K562 (cell line): ENCODE measurements at places on chromosomes 1 and 21. TPM values are rescaled to one million over a fixed set of nuclear protein-coding genes. Genes with fewer than 3 reads are reported as not detected.
A peak's percentile ranks its signal among the peaks of the same experiment; 100 is the strongest.

FCRL1 gene
- not detected in 2 replicates for total RNA-seq

DNA sequence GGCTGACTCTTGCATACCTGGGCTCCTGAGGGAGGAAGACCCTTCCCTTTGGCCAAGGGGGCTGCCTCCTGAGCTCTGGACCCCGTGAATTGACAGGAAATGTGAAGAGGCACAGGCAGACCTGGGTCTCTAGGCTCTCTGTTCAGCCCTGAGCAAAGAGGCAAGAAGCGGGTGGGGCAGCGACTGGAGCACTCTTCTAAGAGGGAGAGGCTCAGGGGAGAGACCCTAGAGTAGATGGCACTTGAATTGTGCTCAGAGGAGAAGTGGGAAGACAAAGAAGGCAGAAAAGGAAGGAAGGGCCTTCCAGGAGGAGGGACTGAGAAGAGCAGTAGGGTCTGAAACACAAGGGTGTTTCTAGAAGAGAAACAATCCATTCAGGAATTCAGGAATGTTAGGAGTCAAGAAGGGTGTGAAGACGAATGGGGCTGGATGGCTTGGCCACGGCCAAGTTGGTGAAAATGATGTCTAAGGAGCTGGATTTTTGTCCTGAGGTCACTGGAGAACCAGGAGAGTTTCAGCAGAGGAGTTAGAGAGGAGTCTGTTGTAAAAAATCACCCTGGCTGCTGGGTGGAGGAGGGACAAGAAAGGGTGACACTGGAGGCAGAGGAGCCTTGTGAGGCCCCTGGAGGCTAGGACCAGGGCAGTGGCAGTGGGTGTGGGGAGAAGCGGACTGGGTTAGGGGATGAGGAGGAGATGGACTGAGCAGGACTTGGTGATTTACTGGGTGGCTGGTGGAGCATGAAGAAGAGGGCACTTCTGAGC is 5.3 kb downstream of the TIE1 start:
- no peak overlapping the region for H3K27ac ChIP-seq
- H3K4me1 ChIP-seq: peaks cover 19% of the 10 kb centered on the region
- no peak for DNase-seq
- H3K27me3 ChIP-seq: peaks cover 87% of the 10 kb centered on the region
- H3K4me3 ChIP-seq: no peak overlapping the region

DNA sequence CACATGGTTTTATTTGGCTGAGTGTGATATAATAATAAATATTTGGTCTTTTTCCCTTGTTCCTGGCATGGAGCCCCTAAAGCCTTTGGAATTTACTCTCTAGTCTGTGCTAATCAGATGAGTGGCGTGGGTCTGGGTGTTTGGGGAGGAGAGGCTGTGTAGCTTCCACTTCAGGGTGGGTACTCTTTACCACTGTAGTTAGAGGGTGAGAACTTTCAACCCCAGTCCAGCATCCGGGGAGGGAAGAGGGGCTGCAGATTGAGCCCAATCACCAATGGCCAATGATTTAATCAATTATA is 20.0 kb downstream of the USP25 start:
- H3K4me3 ChIP-seq: no peak overlapping the region
- DNase-seq: no peak
- H3K27ac ChIP-seq: peak overlapping the region; percentile 49
- no peaks in the 10 kb centered on the region for H3K36me3 ChIP-seq
- H3K27me3 ChIP-seq: no peaks in the 10 kb centered on the region

DNA sequence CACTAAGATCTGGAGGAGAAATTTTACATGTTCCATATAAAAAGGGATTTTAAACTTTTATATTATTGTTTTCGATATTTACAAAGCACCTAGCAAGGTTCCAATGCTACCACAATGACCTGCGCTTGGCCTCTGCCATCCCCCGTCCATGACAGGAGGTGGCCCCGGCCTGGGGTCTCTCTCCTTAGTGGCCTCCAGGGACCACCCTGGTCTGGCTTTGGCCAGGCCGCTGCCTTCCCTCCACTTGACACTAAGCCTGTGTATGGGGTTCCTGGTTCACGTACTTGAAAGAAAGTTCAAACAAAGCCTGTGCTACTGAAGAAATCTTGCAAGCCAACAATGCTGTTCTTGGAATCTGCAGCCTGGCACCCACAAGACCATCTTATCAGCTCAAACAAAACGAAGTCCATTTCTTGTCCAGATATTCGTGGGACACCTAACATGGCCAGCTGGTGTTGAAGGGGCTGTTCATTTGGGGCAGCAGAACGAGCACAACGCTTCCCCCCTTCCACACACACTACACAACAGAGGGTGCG is 12.8 kb downstream of the PRDM15 start:
- peaks cover 18% of the 10 kb centered on the region; the same call in 2 of the 3 replicates for H3K4me1 ChIP-seq
- no peak overlapping the region for H3K27ac ChIP-seq
- no peaks in the 10 kb centered on the region for H3K27me3 ChIP-seq
- no peak overlapping the region for H3K4me3 ChIP-seq
- H3K36me3 ChIP-seq: no peaks in the 10 kb centered on the region

DNA sequence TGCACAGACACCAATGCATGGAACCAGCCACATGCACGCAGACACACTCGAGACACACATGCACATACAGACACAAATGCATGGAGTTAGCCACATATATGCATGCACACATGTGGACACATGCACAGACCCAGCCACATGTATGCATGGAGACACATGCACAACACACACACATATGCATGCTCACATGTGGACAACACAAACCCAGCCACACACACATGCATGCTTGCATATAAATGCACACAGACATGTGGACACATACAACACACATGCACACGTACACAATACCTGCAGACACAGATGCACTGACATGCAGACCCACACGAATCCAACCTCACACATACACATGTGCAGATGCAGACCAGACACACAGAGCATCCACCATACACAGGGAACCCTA is 31.1 kb downstream of the WNT9A start:
- peaks cover 20% of the 10 kb centered on the region; the same call in 2 of the 3 replicates for H3K27me3 ChIP-seq
- peaks cover 40% of the 10 kb centered on the region for H3K4me1 ChIP-seq
- no peak for DNase-seq
- no peak overlapping the region for H3K4me3 ChIP-seq

GRCh38 chr1:97093741-97094140 is 372.2 kb downstream of the PTBP2 start:
- H3K4me1 ChIP-seq: no peaks in the 10 kb centered on the region
- no peak for DNase-seq
- H3K27me3 ChIP-seq: no peaks in the 10 kb centered on the region
- H3K36me3 ChIP-seq: no peaks in the 10 kb centered on the region
- no peak overlapping the region for H3K27ac ChIP-seq
- no peak overlapping the region for H3K4me3 ChIP-seq

PAQR6 gene
- 1.0 and 1.2 TPM in 2 replicates for total RNA-seq

ENAH gene
- total RNA-seq: 0.55 and 0.85 TPM in 2 replicates
